Activated CD4-positive, alpha-beta T cell treated with anti-CD3 and anti-CD28 coated beads for 36 hours (primary cell): ENCODE measurements at places on chromosomes 6 and 20.
A peak's percentile ranks its signal among the peaks of the same experiment; 100 is the strongest.

- DNase-seq = peak; percentile 8
Observed at GRCh38 chr20:43798291-43799149, 71.7 kb upstream of the GTSF1L start.

- DNase-seq = no peak
Observed at GRCh38 chr20:50695135-50695872, 4.0 kb upstream of the RIPOR3 start.

GRCh38 chr20:63274381-63275228, 2.0 kb downstream of the ARFGAP1 start:
- no peak for DNase-seq

- no peak for DNase-seq
Observed at GRCh38 chr6:36414481-36414880, 27.0 kb upstream of the ETV7 start.

GRCh38 chr6:96304997-96305396, 216.6 kb upstream of the UFL1 start:
- DNase-seq = no peak

DNA sequence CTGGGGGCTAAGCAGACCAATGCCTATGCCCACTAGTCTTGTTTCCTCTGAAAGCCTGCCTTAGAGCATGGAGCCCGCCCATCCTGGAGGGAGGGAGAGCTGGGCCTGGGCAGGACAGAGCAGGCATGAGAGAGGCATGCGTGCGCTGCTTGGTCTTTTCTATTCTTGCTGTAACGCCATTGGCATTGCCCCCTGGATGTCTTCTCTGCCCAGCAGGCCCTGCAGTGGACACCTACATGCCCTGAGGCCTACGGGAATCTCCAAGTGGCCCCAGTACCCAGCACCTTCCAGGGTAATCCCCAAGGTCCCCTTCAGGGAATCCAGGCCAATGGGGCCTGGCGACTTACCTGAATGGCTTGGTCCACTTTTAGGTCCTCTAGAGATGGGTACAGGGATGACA, 8.9 kb downstream of the SDCBP2 start:
- DNase-seq = no peak

- DNase-seq = no peak
Observed at GRCh38 chr20:51327251-51327841, 215.2 kb downstream of the NFATC2 start.

- DNase-seq = no peak
Observed at GRCh38 chr6:110468731-110469130, 7.7 kb downstream of the SLC22A16 start.

DNA sequence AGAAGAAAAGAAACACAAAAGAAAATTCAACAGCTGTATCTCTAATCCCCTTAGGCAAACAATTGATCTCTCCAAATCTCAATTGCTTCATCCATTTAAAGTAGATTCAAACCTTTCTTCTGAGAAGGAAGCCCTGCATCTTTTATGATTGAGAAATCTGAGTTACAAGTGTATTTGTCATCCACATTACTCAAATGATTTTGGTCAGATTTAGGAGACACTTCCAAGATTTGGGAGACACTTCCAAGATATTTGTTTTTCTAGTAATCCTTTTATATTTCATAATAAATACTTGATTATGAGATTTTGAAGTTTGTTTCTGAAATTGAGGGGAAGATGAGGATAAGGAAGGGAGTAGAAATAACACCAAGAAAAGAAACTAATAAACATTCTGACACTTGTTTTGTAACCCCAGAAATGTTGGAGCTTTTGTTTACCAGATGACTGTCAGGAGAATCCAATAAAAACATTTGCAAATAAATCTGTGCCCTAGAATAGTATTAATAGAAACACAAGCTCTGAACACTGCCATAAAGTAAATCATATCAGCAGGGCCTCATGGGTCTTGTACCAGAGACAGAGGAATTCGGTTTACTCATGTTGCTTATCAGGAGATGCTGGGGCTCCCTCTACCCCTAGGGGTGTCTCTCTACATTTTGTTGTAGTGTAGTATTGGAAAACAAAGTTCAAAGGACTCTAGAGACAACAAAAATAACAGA, 314.3 kb upstream of the NT5E start:
- DNase-seq = no peak

DNA sequence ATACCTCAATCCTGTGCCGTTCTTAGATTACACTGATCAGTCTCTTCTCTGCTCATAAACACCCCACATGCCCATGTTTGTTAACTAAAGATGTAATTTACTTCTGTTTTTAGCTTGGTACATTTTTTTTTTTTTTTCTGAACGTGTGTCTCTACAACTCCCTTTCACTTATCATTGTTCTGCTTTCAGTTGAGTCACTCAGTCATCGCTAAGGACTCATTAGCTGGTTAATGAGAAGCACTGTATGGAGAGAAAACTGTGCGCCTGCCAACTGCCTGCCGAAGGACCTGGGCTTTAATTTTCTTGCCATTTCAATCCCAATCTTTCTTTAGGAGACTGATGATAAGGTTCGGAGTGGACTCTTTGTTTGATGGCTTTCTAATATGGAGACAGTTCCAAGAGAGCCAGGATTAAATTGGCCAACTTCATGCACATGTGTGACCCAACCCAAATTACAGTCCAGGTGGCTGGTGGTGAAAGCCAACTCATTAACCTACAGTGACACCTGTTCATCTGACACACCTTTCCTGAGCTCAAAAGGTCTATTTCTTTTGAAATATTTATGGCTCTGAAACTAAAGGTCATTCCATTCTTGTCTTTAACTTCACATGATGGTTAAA, 334.1 kb downstream of the BCKDHB start:
- DNase-seq = no peak

- no peak for DNase-seq
Observed at GRCh38 chr6:43738267-43738676, 31.7 kb upstream of the VEGFA start.

DNA sequence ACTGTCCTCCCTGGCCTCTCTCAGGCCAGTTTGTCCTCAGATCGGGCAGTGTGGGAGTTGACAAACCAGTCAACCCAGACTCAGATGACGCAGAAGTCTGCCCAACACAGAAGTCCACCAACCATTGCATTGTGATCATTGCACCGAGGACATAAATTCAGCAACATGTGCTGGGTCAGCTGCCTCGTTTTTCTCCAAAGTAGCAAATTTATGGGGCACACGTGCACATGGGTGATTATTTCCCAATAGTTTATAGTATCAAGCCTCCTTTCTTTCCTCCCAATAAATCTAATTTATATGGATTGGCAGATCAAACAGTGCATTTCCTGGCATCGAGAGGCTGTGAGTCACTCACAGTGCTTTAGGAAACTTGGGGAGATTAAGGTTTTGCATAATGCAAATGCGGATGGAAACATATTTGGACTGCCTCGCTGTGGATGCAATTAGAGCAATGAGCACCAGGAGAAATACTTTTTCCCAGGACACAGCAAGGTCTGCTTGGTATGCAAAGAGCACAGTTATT, 413.7 kb upstream of the SULF2 start:
- DNase-seq = no peak

DNA sequence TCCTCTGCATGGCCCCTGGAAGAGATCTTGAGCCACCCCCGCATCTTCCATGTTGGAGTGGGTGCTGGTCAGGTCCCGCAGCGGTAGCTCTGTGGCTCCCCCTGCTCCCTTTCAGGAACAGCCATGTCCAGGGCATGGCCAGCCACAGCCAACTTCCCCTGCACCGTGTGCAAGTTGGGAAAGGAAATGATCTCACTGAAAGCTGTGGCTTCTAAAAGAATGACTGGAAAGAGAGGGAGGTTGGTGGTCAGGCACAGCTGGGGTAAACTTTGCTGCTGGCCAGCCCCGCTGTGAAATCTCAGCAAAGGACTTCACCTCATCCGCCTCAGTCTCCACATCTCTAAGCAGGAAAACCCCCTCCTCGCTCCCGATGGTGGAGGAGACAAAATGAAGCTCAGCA, 153.6 kb upstream of the CST7 start:
- no peak for DNase-seq

GRCh38 chr6:92779746-92780145, 639.6 kb downstream of the EPHA7 start:
- DNase-seq = no peak

- DNase-seq = no peak
Observed at GRCh38 chr6:99745651-99746050, 139.0 kb downstream of the PRDM13 start.

DNA sequence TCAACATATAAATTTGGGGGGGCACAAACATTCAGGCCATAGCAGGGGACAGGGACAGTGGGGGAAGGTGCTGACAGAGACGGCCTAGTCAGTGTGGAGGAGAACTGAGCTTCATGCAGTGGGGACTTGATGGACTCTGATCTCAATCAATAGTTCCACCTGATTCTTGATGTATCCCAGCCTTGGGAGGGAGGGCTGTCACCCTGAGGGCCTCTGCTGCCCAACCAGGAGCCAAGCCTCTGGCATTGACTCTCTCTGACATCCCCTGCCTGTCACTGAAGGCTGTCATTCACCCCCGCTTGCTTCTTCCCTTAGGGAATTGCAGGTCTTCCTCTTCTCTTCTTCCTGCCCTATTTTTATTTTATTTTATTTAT, 180.6 kb upstream of the TAB2 start:
- no peak for DNase-seq

GRCh38 chr6:72348926-72349325, 272.9 kb upstream of the KCNQ5 start:
- no peak for DNase-seq

DNA sequence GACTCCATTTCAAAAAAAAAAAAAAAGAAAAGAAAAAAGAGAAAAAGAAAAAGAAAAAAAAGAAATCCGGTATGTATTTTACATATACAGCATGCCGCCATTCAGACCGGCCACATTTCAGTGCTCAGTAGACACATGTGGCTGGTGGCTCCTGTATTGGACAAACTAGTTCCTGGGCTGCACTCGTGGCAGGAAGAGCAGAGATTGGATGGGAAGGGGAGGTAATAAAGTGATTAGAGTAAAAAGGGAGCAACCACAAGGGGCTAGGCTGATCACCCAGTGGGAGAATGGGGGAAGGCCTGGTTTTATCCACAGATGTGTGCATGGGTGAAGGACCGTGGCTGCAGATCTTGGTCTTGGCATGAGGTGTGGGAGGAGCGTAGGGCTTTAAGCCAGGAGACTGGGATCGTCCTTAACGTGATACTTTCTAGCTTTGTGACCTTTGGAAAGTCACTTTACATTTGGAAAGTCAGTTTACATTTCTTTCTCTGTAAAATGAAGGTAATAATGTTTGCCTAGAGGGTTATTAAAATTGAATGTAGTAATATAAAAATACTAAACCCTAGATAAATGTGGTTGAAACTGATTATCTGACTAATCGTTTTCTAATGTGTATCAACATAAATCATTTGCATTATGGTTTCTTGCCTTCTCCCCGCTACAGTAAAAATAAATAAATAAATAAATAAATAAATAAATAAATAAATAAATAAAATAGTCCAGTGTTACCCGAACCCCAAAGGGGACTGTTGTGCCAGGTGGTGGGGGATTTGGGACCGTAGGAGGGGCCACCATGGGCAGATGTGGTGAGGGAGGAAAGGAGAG, 869 bp upstream of the TRIM15 start:
- DNase-seq = no peak

GRCh38 chr6:139569566-139569965, 195.1 kb upstream of the CITED2 start:
- no peak for DNase-seq

GRCh38 chr20:43844778-43845614, 69.7 kb upstream of the TOX2 start:
- DNase-seq = peak; percentile 44

- DNase-seq = no peak
Observed at GRCh38 chr6:44580901-44581300, 193.4 kb downstream of the CDC5L start.

DNA sequence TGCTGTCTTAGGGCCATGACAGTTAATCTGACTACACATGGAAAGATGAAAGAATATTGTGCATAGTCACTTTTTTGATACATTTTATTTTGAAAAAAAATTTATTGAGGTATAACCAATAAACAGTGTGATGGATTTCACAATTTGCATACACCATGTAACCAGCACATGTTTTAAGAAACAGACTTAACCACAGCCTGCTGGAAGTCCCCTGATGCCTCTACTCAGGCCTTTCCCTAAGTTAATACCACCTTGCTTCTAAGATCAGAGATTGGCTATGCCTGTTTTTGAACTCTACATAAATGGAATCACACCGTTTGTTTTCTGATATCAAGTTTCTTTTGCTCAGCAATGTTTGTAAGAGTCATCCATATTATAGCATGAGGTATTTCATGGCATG, 136.3 kb downstream of the CFAP61 start:
- DNase-seq = no peak

GRCh38 chr6:152634773-152635172, 2.4 kb downstream of the SYNE1 start:
- peak; percentile 6 for DNase-seq

DNA sequence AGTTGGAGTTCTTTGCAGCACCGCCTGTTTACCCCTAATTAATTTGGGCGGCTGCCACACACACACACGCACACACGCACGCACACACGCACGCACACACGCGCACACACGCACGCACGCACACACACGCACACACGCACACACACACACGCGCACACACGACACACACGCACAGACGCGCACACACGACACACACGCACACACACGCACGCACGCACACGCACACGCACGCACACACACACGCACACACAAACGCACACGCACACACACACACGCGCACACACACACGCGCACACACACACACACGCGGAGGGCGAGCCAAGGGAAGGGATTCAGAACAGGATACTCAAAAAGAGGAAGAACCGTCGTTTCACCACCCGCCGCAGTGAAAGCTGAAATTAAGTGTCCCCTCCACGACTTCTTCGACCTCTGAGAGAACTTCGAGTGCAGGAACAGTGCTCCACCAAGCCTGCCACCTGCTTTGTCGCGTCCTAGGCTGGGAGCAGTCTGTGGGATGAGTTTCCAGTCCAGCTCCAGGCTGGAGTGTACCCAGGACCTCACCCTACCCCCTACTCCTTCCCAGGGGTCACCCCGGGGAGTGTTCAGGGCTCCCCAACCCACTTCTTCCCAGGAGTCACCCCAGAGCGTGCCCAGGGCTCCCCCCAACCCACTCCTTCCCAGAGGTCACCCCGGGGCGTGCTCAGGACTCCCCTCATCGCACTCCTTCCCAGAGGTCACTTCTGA, 1.1 kb downstream of the RNASET2 start:
- DNase-seq = peak; percentile 57

DNA sequence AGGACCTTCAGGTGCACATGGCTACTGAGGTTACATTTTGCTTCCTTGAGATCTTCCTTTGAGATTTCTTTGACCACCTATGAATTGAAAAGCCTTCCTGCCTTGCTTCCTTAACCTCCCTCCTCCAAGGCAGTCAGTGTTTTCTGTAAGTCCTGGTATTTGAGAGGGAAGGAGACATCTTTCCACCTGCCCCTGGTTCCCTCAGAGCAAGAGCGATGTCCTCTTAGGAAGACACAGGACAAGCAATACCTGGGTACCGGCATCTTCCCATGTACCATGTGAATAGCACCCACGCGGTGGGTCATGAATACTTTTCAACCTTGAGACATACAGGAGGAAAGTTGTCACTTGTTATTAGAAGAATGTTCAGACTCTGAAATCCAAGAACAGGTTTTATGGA, 37.1 kb downstream of the GINS1 start:
- DNase-seq = no peak

DNA sequence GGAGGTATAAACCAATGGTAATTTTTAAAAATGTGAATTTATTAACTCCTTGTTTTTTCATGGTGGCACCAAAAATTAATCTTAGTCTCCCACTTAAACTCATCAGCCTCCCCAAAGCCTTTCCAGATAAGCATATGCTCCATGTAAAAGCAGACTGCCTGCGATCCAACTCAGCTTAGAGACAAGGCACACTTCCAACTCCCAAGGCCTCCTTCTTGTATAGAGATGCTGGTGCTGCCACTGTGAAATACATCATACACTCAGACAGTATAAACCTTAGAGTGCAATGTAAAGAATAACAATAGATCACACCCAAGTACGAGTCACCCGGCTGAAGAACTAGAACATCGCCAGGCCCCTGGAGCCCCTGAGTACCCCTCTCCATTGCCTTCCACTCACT, 2.0 kb downstream of the ANKRD6 start:
- DNase-seq = no peak
